ENCODE measurements at places on chromosomes 6 and 20. TPM values are rescaled to one million over a fixed set of nuclear protein-coding genes. Genes with fewer than 3 reads are reported as not detected.

GRCh38 chr6:41713159-41713649, 22.2 kb downstream of the TFEB start:
- H3K4me1 ChIP-seq = peaks cover 28% of the 10 kb centered on the region
- H3K27me3 ChIP-seq = no peaks in the 10 kb centered on the region
- H3K4me3 ChIP-seq = no peak overlapping the region
- DNase-seq = no peak

DNA sequence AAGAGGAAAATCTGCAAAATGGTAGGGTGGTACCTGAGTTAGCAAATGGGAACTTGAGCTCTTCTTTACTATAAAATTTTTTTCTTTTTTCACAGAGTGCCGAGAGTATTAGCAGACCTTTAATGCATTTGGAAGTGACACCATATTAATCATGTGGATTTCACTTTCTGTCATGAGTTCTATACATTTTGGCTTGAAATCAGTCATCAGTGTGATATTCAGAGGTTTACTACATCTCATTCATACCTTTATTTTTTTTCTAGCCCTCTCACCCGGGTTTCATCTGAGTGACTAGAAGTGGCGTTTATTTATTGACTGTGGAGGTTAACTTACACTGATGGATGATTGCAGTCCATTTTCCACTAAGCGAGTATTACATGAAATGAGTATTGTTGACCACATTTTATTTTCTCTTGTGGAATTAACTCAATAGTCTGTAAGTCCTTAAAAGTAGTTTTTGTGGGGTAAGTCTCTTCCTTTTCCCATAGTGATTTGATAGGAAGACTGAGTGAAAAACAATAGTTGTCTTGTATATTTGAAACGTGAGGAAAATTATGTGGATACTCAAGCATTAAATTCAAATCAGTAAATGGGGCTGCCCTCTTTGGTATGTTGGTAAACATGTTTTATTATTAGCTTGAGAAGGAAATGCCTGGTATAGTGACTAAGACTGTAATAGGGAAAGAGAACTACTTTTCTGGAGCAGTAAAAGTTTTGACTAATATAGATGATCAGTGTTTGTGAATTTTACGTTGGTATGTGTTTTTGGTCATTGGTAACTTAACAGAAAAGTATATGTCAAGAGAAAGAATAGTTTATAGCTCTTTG, 55.5 kb downstream of the JARID2 start:
- peak overlapping the region; percentile 45 for H3K4me3 ChIP-seq
- peak overlapping the region; percentile 16 for H3K27ac ChIP-seq
- peaks cover 93% of the 10 kb centered on the region for H3K4me1 ChIP-seq
- H3K27me3 ChIP-seq = no peaks in the 10 kb centered on the region
- peaks cover 2% of the 10 kb centered on the region for H3K36me3 ChIP-seq
- no peak for DNase-seq

GRCh38 chr6:17490724-17491123, 97.3 kb downstream of the CAP2 start:
- no peaks in the 10 kb centered on the region for H3K4me1 ChIP-seq
- H3K36me3 ChIP-seq = no peaks in the 10 kb centered on the region
- H3K27me3 ChIP-seq = peaks cover 38% of the 10 kb centered on the region
- no peak overlapping the region for H3K27ac ChIP-seq
- no peak for DNase-seq

- H3K4me1 ChIP-seq = peaks cover 33% of the 10 kb centered on the region
- H3K36me3 ChIP-seq = peaks cover 17% of the 10 kb centered on the region
- no peak for DNase-seq
- peak overlapping the region; percentile 88 for H3K27ac ChIP-seq
- no peaks in the 10 kb centered on the region for H3K27me3 ChIP-seq
- H3K4me3 ChIP-seq = no peak overlapping the region
These were observed 23.2 kb downstream of the UBE2V1 start for GRCh38 chr20:50089787-50090177.

DNA sequence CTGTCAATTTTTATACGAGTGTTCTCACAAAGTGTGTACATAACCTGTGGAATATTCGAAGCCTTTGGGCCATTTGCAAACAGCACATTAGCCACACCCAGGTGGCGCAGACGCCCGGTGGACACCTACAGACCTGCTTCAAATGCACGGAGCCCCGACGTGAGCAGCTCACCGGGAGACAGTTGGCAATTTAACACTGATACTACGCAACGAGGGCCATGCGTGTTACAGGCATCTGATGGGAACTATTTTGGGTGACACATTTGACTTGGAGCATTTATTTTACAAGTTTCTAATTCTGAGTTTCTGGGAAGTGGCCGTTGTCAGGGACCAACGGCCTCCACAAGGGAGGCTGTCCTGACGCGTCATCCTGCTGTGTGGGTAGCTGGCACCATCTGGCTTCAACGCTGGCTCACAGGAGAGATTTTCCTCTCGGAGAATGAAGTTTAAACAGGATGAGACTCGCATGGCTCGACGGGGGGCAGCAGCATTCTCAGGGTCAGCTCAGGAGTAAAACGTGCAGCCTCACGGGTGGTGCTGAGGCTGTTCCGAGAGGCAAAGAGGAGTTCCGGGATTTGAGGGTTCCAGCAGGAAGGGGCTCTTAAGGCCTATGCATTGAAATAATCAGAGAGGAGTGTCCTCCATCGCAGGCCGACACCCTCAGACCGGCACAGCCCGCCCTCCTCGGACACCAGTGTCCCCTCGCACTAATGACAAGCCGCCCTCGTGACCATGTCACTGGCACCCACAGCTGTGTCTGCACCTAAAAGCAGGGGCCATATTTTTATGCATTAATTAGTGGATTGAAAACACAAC, 207.4 kb downstream of the DLL1 start:
- no peak for DNase-seq
- peaks cover 12% of the 10 kb centered on the region for H3K4me1 ChIP-seq
- H3K36me3 ChIP-seq = peaks cover 3% of the 10 kb centered on the region

Gene C6orf15
- total RNA-seq = not detected

Gene C6orf141
- total RNA-seq = not detected

DNA sequence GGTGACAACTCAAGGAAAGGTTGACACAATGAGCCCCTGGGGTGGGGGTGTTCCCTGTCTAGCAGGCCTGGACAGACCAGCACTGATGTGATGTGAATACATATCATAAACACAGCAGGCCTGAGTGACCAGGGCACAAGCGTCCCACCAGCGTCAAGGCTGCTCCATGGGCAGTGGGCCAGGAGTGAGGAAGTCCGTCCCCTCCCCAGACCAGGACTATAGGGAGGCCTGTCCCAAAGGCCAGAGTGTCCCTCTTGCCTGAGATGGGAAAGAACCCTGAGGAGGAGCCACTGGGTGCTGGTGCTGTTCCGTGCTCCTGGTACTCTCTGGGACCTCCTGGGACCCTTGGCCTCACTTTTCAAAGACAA, 44.6 kb downstream of the RRBP1 start:
- no peaks in the 10 kb centered on the region for H3K36me3 ChIP-seq
- no peaks in the 10 kb centered on the region for H3K27me3 ChIP-seq
- H3K4me3 ChIP-seq = no peak overlapping the region
- DNase-seq = no peak
- no peak overlapping the region for H3K27ac ChIP-seq

- H3K4me3 ChIP-seq = no peak overlapping the region
- DNase-seq = no peak
- peaks cover 10% of the 10 kb centered on the region for H3K27me3 ChIP-seq
- H3K4me1 ChIP-seq = no peaks in the 10 kb centered on the region
These were observed 37.3 kb downstream of the SIM1 start for GRCh38 chr6:100427452-100427851.

GRCh38 chr6:193180-193579, 99.1 kb upstream of the DUSP22 start:
- no peak for DNase-seq
- H3K4me1 ChIP-seq = peaks cover 86% of the 10 kb centered on the region
- no peak overlapping the region for H3K27ac ChIP-seq
- no peak overlapping the region for H3K4me3 ChIP-seq

- peaks cover 10% of the 10 kb centered on the region for H3K27me3 ChIP-seq
- no peak for DNase-seq
- no peaks in the 10 kb centered on the region for H3K4me1 ChIP-seq
- H3K27ac ChIP-seq = no peak overlapping the region
These were observed 43.9 kb downstream of the SLC13A3 start for GRCh38 chr20:46607191-46607848.

GRCh38 chr6:161080263-161080970, 88.8 kb downstream of the MAP3K4 start:
- H3K4me1 ChIP-seq = peaks cover 12% of the 10 kb centered on the region
- no peak for DNase-seq
- peak overlapping the region; percentile 90 for H3K27ac ChIP-seq
- H3K4me3 ChIP-seq = peak overlapping the region; percentile 26

Gene CD93
- 0.36 TPM for total RNA-seq

GRCh38 chr6:36501686-36502085, 45.6 kb downstream of the STK38 start:
- no peak overlapping the region for H3K4me3 ChIP-seq
- H3K36me3 ChIP-seq = peaks cover 2% of the 10 kb centered on the region
- DNase-seq = no peak
- H3K4me1 ChIP-seq = peaks cover 10% of the 10 kb centered on the region
- H3K27ac ChIP-seq = no peak overlapping the region
- no peaks in the 10 kb centered on the region for H3K27me3 ChIP-seq

Gene SMOC2
- total RNA-seq = not detected

GRCh38 chr6:50589751-50590470, 123.4 kb upstream of the TFAP2D start:
- no peaks in the 10 kb centered on the region for H3K27me3 ChIP-seq
- DNase-seq = no peak
- no peak overlapping the region for H3K27ac ChIP-seq
- H3K4me3 ChIP-seq = no peak overlapping the region

Gene MYMX
- not detected for total RNA-seq

DNA sequence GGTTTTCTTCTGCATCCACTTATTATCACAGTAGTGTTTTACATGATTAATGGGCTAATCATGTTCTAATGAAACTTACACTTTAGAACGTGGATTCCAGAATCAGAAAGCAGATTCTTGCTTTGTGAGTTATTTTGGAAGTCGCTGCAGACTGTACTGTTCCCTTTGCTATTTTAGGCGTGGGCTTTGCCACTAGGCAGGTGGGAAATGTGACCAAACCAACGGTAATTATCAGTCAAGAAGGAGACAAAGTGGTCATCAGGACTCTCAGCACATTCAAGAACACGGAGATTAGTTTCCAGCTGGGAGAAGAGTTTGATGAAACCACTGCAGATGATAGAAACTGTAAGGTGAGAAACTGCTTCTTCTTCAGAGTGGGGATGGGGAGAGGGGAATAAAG, 598 bp downstream of the FABP7 start:
- H3K4me3 ChIP-seq = no peak overlapping the region
- no peaks in the 10 kb centered on the region for H3K36me3 ChIP-seq
- no peaks in the 10 kb centered on the region for H3K4me1 ChIP-seq
- no peak overlapping the region for H3K27ac ChIP-seq
- peaks cover 21% of the 10 kb centered on the region for H3K27me3 ChIP-seq
- DNase-seq = no peak

- H3K4me1 ChIP-seq = peaks cover 3% of the 10 kb centered on the region
- H3K27me3 ChIP-seq = no peaks in the 10 kb centered on the region
- peaks cover 2% of the 10 kb centered on the region for H3K36me3 ChIP-seq
- no peak for DNase-seq
- no peak overlapping the region for H3K4me3 ChIP-seq
These were observed 214.4 kb downstream of the PTPRK start for GRCh38 chr6:128305976-128306375.

Gene HLA-DPA1
- 11.4 TPM for total RNA-seq

Gene COL21A1
- not detected for total RNA-seq

Gene COL19A1
- 0.26 TPM for total RNA-seq

DNA sequence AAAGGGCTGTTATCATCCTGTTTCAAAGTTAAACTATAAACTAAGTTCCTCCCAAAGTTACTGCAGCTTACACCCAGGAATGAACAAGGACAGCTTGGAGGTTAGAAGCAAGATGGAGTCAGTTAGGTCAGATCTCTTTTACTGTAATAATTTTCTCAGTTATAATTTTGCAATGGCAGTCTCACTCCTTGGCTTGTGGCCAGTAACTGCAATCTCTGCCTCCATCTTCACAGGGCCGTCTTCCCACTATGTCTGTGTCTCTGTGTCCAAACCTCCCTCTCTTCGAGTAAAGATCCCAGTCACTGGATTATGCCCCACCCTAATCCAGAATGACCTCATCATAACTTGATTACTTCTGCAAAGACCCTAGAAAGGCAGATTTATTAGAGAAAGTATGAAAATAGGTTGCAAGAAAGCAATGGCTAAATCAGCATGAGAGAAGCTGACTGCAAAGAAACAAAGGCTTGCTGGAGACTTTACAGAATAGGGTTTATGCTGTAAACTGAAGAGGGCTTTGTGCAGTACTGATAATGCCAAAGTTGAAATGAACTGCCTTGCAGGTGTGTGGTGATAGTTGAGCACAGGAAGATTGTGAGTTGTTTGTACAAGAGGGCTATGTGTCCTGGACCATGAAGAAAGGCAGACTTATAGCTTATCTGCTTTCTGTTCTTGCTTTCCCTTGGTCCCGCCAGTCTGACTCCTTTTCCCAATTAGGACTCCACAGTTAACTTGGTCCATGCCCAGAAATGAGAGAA, 28.4 kb downstream of the GPX6 start:
- H3K27ac ChIP-seq = no peak overlapping the region
- H3K27me3 ChIP-seq = peaks cover 61% of the 10 kb centered on the region
- no peaks in the 10 kb centered on the region for H3K36me3 ChIP-seq
- DNase-seq = no peak

Gene FUCA2
- total RNA-seq = 10.4 TPM

DNA sequence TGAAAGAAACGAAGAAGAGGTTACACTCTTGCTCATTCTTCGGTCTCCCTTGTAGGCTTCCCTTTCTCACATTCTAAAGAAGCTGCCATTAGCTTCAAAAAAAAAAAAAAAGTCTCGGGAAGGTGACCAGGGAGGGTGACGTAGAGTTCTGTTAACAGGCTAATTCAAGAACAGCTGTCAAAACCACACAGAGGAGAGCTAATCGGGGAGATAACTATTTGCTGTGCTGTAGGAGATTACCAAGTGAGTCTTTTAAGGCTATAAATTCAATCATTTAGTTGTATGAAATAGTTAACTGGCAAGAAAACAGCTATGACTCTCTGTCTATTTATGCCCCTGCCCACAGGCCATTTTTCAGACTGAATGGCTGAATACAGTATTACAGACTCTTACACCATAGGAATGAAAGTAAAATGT, 256.8 kb downstream of the SYNE1 start:
- peaks cover 23% of the 10 kb centered on the region for H3K27me3 ChIP-seq
- no peaks in the 10 kb centered on the region for H3K4me1 ChIP-seq
- no peak overlapping the region for H3K27ac ChIP-seq
- H3K4me3 ChIP-seq = no peak overlapping the region
- H3K36me3 ChIP-seq = no peaks in the 10 kb centered on the region

DNA sequence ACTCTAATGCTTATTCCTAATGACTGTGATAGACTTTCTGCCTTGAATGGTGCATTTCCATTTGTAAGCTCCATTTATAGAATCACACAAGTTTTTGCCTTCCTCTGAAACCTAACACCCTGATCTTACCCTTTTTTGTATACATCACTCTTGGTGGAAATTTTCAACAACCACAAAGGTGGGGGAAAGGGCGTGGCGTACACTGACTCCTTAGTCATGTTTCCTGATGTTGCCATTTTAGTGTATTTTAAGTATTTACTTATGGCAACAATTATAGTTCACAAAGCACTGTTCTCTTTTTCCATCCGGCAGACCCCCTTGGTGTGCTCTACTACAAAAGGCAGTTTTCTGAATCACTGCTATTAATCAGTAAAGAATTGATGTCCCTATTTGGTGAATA, 92.0 kb downstream of the ATXN1 start:
- H3K36me3 ChIP-seq = peaks cover 17% of the 10 kb centered on the region
- DNase-seq = peak; percentile 68
- peaks cover 59% of the 10 kb centered on the region for H3K4me1 ChIP-seq
- H3K4me3 ChIP-seq = peak overlapping the region; percentile 65

Data from activated T-cell treated with anti-CD3 and anti-CD28 coated beads, Interleukin-2, amount 50 U/mL, for 72 hours (primary cell).